ENCODE measurements at places on chromosomes 12 and 14.

- no peak for DNase-seq
Measured at GRCh38 chr14:85125291-85125670, 404.7 kb upstream of the FLRT2 start.

- no peak for DNase-seq
Measured at GRCh38 chr12:52920937-52921336, 16.1 kb upstream of the KRT8 start.

GRCh38 chr12:11228296-11228879 is 41.1 kb downstream of the PRB3 start:
- DNase-seq = peak; percentile 2

GRCh38 chr12:121571920-121572319 is 8.9 kb downstream of the KDM2B start:
- DNase-seq = no peak

DNA sequence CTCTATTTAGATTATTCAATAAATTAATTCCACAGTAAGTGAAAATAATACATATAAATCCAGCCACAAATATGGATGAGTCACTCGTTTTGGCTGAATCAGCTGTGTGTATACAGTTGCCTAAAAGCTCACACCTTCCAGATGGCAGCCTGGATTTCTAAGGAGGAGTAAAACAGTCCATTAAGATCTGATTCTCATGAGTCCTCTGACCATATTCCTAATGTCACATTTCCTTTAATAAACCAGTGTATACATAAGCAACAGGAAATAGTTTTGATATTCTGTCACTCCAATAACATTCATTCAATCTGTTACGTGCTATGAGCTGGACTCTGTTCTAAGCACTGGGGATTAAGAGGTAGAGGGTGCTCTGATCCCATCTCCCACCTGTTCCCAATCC is 21.8 kb downstream of the MDM1 start:
- peak; percentile 83 for DNase-seq

- peak; percentile 79 for DNase-seq
Measured at GRCh38 chr12:11746024-11746771, 96.7 kb downstream of the ETV6 start.

- DNase-seq = no peak
Measured at GRCh38 chr12:56155256-56155845, 2.8 kb upstream of the MYL6 start.

GRCh38 chr12:131195796-131196195 is 242.1 kb downstream of the ADGRD1 start:
- DNase-seq = no peak

DNA sequence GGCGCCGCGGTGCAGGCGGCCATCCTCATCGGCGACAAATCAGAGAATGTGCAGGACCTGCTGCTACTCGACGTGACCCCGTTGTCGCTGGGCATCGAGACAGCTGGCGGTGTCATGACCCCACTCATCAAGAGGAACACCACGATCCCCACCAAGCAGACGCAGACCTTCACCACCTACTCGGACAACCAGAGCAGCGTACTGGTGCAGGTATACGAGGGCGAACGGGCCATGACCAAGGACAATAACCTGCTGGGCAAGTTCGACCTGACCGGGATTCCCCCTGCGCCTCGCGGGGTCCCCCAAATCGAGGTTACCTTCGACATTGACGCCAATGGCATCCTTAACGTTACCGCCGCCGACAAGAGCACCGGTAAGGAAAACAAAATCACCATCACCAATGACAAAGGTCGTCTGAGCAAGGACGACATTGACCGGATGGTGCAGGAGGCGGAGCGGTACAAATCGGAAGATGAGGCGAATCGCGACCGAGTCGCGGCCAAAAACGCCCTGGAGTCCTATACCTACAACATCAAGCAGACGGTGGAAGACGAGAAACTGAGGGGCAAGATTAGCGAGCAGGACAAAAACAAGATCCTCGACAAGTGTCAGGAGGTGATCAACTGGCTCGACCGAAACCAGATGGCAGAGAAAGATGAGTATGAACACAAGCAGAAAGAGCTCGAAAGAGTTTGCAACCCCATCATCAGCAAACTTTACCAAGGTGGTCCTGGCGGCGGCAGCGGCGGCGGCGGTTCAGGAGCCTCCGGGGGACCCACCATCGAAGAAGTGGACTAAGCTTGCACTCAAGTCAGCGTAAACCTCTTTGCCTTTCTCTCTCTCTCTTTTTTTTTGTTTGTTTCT is 1.7 kb downstream of the HSPA2 start:
- DNase-seq = no peak

GRCh38 chr12:14643251-14643650 is 53.1 kb downstream of the GUCY2C start:
- DNase-seq = no peak

GRCh38 chr14:30958555-30959407 is 66.7 kb upstream of the AP4S1 start:
- no peak for DNase-seq

- DNase-seq = no peak
Measured at GRCh38 chr14:101363880-101364391, 197.4 kb upstream of the DIO3 start.

- DNase-seq = no peak
Measured at GRCh38 chr14:45868863-45869262, 615.9 kb upstream of the MIS18BP1 start.

GRCh38 chr12:128949086-128949485 is 95.8 kb downstream of the GLT1D1 start:
- DNase-seq = no peak

DNA sequence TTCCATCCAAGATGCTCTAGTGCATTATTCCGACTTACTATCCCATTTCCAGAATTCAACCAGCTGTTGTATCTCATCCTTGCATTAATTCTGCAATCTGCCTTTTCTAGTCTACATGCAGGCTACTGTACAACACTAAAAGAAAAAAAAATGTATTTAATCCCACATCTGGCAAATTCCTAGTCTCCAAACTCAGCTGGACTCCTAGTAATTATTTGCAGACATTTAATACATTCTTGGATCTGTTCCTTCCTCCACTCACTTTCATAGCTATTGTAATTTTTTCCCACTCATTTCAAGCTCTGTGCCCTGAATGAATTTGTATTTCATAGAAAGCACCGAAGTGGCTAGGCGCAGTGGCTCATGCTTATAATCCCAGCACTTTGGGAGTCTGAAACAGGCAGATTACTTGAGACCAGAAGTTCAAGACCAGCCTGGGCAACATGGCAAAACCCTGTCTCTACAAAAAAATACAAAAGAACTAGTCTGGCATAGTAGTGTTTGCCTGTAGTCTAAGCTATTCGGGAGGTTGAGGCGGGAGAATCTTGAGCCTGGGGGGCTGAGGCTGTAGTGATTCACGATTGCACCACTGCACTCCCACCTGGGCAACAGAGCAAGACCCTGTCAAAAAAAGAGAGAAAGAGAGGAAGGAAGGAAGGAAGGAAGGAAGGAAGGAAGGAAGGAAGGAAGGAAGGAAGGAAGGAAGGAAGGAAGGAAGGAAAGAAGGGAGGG is 39.5 kb upstream of the YAF2 start:
- DNase-seq = no peak

DNA sequence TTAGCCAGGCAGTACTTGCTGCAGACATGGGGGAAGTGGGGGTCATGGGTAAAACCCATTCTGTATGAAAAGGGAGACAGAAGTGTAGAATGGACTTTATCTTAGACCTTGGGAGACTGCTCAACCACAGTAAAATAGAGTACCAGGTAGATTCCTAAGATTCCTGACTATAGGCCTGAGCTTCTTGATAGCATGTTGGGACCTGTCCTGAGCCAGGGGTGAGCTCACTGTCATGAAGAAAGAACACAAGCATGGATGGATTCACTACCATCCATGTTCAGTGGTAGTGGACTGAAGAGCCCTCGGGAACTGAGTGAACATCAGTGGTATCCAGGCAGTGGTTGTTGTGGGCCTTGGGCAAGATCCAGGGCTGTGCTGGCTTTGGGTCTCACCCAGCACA is 1003.8 kb downstream of the TMTC2 start:
- no peak for DNase-seq

DNA sequence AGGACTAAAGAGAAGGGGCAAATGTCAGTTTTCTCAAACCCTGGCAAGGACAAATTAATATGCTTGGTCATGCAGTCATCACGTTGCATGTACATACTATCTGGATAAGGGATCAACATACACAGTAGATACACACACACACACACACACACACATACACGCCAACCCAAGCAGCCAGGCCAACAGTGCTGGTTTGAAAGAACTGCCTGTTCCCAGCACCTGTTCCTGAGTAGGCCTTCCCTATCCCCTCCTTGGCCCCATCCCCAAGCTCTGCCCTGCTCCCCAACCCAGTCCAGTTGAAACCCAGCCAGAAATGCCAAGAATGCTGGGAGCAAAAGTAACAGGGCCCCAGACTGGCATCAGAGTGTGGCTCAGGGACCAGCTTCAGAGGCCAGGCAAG is 4.4 kb downstream of the ITGA7 start:
- no peak for DNase-seq

GRCh38 chr14:55099756-55100155 is 29.3 kb upstream of the LGALS3 start:
- DNase-seq = no peak

GRCh38 chr14:74616507-74616906 is 4.5 kb upstream of the LTBP2 start:
- peak; percentile 89 for DNase-seq

GRCh38 chr12:56120158-56120846 is 2.2 kb downstream of the ZC3H10 start:
- peak; percentile 38 for DNase-seq

- DNase-seq = no peak
Measured at GRCh38 chr14:76872796-76873432, 46.7 kb downstream of the LRRC74A start.

GRCh38 chr14:54848910-54849309 is 53.7 kb downstream of the GCH1 start:
- no peak for DNase-seq

GRCh38 chr12:38585086-38585485 is 268.5 kb downstream of the ALG10B start:
- DNase-seq = no peak

DNA sequence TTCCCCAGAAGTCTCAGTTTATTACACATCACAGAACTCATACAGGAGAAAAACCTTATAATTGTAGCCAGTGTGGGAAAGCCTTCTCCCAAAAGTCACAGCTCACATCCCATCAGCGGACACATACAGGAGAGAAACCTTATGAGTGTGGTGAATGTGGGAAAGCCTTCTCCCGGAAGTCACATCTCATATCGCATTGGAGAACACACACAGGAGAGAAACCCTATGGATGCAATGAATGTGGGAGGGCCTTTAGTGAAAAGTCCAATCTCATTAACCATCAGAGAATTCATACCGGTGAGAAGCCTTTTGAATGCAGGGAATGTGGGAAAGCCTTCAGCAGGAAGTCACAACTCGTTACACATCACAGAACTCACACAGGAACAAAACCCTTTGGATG is 20.1 kb downstream of the ZNF84 start:
- peak; percentile 12 for DNase-seq

- DNase-seq = peak; percentile 36
Measured at GRCh38 chr12:75439048-75439447, 41.5 kb upstream of the GLIPR1 start.

GRCh38 chr14:43356382-43356781 is 1150.7 kb downstream of the FSCB start:
- DNase-seq = no peak

All from astrocyte (in vitro differentiated cells and primary cell).